ENCODE measurements at places on chromosomes 6 and 20. TPM values are rescaled to one million over a fixed set of nuclear protein-coding genes. Genes with fewer than 3 reads are reported as not detected.

GRCh38 chr6:29917857-29918256 is 24.5 kb upstream of the HLA-A start:
- DNase-seq, result no peak

GRCh38 chr6:41964201-41964887 is 22.7 kb upstream of the CCND3 start:
- no peak for DNase-seq

DNA sequence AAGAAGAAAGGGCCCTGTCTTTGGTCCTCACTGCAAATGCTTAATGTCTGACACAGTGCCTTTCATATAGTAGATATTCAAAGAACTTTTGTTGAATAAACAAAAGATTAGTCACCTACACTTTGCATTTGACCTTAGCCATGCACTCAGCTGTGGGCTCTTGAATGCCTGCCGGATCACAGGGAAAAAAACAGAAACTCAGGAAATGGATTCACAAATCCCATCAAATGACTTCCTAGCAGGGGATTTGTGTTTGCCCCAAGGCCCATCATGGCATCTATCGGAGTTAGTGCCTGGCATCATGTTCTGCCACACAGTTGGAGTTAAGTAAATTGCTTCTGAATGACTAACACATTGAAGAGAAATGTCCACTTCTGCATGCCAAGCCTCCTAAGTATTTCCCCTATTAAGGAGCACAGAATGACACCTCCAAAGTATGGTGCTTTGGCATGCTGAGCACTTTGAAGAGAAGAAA is 72.3 kb upstream of the DST start:
- DNase-seq, result no peak

- no peak for DNase-seq
These were observed 16.8 kb upstream of the FUCA2 start for GRCh38 chr6:143528164-143528811.

GRCh38 chr6:160952633-160953281 is 38.8 kb upstream of the MAP3K4 start:
- no peak for DNase-seq

DNA sequence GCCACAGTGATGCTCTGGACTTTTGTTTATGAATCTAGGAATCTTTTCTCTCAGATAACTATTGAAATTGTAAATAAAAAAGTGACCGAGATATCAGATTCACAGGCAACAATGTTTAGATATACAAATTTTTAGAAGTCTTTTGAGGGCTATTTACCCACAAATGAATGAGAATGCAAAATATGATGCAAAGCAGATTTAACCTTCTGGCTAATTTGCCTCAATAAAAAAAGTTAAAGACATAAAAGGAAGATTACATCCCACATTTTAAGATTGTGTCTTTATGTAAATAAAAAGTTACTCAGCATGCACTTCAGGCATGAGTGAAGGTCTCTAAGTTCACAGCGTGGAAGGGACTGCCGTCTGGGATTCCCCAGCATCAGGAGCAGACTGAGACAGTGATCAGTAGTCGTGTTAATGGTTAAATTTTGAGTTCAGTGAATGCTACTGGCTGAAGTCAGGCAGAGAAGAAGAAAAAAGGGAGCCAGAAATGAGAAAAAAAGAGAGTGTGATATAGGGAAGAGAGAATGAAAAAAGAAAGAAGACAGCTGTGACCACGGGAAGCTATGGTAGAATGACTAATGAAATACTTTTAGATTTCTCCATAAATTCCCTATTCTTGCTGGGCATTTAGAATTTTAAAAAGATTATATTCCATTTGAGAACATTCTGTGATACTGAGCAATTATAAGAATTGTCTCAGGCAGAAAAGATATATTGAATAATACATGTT is 93.6 kb downstream of the MYB start:
- DNase-seq, result no peak

DNA sequence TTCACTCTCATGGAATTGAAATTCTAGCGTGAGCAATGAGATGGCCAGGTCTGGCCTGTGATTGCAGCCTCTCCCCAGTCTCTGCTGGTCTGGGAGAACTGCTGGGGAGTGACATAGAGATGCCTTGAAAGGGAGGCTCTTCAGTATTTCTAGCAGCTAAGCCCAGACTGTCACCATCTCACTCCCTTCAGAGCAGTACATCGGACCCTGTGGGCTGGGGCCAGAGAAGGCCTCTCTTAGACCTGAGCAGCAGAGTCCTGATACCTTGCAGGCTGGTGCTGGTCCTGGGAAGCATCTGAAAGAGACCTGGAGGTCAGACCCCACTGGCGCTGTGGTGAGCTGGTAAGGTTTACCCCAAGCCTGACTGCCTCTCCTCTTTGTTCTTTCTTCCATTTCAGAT is 87.4 kb downstream of the TCP11 start:
- no peak for DNase-seq

- no peak for DNase-seq
These were observed 817 bp upstream of the SLCO4A1 start for GRCh38 chr20:62641321-62642050.

DNA sequence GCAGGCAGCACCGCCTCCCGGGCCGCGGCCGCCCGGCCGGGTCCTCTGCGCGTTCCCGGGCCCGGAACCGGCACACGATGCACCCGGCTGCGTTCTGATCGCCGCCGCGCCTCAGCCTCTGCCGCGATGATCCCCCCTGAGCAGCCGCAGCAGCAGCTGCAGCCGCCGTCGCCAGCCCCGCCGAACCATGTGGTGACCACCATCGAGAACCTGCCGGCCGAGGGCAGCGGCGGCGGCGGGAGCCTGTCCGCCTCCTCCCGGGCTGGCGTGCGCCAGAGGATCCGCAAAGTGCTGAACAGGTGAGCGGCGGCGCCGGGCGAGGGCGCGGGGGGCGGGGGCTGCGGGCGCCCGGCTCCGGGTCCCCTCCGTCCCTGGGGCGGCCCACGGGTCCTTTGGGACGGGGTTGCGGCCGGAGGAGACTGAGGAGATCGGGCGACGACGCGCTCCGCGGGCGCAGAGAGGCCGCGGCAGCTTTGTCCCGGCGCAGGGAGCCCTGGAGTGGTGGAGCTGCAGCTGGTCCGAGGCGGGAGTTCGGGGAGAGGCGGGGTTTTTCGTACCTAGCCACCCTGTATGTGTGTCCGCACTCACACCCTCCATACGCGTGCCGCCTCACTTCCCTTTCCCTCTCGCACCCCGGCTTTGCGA is 659 bp downstream of the SLC35F1 start:
- no peak for DNase-seq

The PRDM13 gene
- polyA plus RNA-seq, result not detected

The SLC2A10 gene
- polyA plus RNA-seq, result 16.6 TPM

The TMEM170B gene
- polyA plus RNA-seq, result 10.7 TPM

Data from left kidney (tissue), 8 donors.